ENCODE measurements at places on chromosomes 11 and 22.

DNA sequence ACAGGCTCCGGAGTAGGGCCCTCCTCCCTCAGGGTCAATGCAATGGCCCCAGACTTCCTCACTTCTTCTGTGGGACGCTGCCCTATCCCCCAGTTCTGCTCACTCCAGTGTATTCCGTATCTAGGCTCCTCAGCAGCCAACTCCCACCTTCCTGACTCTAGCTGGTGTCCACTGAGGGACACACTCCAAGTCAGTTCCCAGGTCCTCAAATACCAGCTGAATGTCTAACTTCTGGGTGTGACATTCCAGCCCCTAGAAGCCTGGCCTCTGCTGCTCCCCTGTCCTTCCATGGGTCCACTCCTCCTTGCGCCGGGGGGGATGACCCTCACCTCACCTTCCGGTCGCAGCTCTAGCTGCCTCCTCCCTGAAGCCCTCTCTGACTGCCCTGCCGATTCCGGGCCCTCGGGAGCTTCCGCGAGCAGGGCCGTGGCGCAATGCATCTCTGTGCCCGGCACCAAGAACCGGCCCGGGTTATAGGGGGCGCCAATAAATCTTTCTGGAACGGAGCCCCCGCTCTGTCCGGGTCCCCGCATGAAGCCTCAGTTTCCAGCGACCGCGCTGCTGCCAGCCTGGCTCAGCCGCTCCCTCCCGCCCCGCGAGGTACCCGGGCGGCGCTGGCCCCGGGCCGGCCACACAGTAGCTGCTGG is 15.4 kb downstream of the BAD start:
- no peak for DNase-seq

DNA sequence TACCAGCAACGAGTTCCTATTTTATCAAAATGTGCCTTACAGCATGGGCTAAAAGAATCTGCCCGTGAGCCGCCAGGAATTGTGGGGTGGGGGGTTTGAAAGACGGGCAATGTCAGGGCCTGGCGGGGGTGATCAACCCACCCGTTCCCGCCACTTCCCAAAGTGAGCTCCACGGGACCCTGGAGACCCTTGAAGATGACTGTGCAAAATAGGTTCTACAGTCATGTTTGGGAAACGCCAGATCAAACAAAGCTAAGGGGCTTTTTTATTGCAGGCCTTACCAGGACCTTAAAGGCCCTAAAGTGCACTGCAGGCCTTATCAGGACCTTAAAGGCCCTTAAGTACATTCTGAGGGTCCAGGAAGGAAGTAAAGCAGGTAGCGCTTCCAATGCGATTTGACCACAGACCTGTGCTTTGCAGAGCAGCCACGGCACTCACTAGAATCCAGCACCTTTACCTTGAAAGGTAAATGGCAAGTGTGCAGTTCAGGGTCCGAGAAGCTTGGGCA is 404.1 kb downstream of the SHANK2 start:
- DNase-seq = no peak

DNA sequence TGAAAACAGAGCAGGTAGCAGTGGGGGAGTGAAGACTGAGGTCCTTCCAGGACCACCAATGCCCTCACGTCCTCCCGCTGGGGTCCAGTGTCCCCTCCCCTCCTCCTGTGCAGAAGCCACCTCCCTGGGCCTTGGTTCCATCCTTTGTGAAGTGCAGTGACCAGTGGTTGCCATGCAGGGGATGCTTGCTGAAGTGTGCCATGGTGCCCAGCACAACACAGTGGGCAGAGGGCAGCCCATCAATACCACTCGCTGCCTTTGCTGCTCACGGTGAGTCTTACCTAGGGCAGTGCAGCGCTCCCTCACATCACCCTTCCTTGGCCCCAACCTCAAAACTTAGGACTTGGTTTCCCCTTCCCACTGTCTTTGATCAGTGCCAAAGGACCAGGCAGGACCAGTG is 12.9 kb downstream of the MYEOV start:
- DNase-seq = no peak

DNA sequence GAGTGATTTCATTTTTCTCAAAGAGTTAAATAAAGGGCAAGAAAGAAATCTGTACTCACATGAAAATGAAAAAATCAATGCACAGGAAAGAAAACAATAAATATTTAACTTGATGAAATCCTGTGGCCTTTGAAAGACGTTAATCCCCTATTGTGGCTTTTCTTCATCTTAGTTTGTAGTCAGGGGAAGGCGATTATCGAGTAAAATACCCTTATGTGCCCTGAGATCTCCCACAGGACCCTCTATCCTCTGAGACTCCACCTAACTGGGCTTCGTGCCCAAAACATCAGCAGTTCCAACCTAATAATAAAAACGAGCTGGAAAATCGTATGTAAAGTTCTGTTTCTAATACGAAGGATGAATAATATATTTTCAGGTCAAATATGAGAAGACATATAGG is 208.2 kb upstream of the ZC3H12C start:
- DNase-seq = no peak
